Left ventricle myocardium inferior (tissue), 1 donor: ENCODE measurements at places on chromosomes 5 and 9.

- DNase-seq, result no peak
These were observed 76.2 kb upstream of the PTPN3 start for GRCh38 chr9:109574061-109574882.

- DNase-seq, result no peak
These were observed 28.7 kb upstream of the C5orf46 start for GRCh38 chr5:147935032-147935431.

- no peak for DNase-seq
These were observed 1802.5 kb downstream of the EFNA5 start for GRCh38 chr5:105868038-105868780.

DNA sequence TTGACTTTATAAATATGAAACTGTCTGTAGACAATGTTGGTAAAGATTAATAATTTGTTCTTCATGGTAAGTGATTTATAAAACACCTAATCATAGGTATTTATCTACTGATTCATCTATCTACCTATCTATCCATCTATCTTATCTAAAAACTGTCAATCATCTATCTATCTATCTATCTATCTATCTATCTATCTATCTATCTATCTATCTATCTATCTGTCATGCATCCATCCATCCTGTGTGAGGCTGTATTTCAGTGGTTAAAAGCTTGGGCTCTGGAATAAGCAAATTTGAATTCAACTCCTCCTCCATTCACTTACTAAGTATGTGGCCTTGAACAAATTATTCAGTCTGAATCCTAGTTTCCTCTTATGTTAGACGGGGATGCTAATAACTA, 161.9 kb upstream of the GNA14 start:
- DNase-seq, result no peak

DNA sequence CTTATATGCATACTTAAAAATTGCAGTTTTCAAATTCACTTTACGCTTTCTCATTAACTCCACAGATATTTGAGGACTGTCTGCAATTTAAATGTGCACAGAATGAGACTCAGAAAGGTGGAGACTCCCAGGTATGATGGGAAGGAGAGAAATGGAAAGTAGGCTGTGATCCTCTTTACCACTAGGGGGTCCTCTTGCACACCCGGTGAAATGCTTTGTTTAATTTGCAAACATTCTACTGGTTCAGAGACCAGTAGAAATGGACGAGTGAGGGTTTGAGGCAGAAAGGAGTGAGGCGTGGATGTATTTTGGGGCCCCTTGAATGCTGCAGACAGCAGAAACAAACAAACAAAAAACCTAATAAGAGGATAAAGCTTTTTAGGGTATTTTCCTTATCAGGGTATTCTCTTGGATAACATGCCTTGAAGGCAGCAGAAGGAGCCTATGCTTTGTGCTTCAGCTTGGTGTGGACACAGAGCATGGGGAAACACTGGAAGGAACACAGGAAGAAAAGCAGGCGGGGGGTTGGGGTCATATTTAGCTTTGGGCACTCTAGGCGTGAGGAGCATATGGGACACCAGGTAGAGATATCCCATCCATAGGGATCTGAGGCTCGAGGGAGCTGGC, 410.1 kb downstream of the DMRT2 start:
- DNase-seq, result no peak

- DNase-seq, result no peak
These were observed 110.5 kb upstream of the PRSS3 start for GRCh38 chr9:33684831-33685230.

GRCh38 chr5:154628685-154629084, 126.5 kb upstream of the LARP1 start:
- DNase-seq, result no peak

DNA sequence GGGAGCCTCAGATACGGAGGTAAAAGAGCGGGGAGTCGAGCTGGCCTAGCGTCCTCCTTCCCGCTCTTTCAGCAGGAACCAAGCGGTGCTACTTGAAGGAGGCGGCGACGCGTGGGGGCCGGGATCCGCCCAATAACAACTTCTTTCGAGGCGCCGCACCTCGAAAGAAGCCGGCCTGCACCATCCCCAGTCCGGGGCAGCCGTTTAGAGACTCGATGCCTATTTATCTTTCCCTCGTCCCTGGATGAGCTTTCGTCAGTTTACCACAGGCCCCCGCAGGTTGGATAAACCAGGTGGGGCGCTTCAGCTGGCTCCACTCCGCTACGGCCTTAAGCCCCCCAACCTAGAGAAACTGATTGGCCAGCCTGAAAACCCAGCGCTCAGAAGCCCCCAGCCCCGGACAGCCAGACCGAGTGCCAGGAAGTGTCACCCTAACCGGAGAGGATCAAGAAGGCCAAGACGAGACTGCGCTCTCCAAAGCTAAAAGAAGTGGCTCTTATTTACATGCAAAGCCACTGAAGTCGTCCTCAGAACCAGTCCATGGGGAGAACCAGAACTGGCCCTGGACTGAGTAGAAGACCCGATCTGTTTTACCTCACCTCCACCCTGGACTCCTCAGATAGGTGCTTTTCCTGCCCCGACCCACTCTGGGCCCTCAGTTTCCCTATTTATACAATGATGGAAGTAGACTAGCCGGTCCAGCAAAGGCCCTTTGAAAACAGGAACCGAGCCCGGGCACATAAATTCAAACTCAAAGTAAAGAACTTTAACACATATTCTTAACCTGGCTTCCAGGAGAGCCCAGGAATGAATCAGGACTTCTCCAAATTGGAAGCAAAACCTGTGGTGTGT, 1.4 kb downstream of the HAND1 start:
- no peak for DNase-seq

DNA sequence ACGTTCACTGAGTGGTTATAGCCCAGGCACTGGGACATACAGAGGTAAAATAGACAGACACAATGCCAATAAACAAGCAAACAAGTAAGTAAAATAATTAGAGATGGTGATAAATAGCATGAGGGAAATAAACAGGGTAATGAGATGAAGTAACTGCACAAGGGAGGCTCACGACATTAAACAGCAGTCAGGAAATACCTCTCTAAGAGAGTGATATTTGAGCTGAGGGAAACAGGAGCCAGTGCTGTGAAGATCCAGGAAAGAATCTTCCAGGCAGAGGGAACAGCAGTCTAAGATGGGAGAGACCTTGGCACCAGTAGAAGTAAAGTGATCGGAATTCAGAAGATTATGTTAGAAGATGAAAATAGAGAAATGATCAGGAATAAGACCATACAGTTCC, 279.4 kb downstream of the HINT1 start:
- DNase-seq, result no peak

- DNase-seq, result no peak
These were observed 354.1 kb upstream of the RFX3 start for GRCh38 chr9:3879726-3880505.

DNA sequence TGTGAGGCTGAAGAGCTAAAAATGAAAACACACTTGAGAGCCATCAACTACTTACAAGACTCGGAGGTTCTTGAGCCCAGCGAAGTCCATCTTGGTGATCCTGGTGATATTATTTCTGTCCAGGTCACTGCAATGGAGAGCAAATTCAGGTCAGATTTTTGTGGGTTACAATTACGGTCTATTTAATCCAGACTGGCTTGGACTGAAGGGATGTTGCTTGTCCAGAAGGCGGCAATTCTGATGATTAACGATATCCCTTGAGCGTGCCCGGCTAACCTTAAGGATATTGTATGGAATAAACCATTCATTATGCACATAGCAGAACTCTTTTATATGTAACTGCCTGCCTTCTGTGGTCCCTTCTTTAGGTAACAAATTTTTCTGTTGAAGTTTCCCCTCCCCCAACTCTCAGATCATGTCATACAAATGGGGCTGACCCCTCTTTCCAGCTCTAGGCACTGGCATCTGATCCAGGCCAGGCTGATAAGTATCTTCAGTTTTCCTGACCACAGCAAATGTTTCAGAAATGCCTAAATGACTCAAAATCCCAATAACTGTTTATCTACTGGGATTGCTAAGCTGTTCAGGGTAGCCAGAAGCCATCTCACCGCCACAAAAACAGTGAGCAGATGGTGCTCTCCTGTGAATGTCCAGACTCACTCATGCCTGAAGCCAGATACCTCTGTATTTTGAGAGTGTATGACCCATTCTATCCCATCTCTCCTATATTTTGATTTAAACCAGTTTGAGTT, 49.4 kb downstream of the SLIT3 start:
- no peak for DNase-seq

GRCh38 chr9:129383019-129383560, 205.0 kb upstream of the IER5L start:
- DNase-seq, result peak; percentile 53

DNA sequence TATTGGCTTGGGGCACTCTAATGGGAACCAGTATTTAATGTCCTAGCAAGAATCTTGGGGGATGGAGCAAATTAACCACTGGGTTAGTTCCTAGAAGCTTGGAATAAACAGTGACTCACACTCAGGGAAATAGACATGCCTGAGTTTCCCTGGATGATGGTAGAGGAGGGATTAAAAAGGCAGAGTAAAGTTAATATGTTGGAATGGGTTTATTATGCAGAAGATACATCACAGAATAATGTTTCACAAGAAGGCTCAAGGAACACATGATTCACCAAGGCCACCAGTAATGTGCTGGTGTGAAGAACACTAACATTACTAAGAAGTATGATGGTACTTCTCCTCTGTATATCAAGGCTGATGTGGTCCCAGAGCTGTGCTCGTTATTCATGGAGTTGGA, 752.9 kb upstream of the SEMA6A start:
- DNase-seq, result no peak

DNA sequence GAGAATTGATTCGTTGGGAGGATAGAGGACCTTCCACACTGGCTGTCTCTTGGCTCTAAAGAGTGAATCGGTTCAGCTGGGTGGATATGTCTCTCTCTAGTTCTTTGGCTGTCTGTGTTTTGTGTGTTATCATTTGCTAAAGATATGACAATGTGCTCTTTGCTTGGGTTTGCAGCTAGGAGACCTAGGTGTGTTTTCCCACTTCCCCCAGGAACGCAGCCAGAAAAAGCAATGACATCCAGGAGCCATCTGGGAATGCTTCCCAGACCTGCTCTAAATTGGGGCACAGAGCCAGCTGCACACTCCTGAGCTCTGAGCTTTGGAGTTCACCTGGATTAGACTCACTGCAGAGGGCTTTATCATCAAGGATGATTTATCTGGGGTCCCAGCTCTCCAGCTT, 12.8 kb upstream of the PDZD2 start:
- peak; percentile 56 for DNase-seq

- DNase-seq, result no peak
These were observed 22.3 kb downstream of the TTC33 start for GRCh38 chr5:40733434-40733833.

DNA sequence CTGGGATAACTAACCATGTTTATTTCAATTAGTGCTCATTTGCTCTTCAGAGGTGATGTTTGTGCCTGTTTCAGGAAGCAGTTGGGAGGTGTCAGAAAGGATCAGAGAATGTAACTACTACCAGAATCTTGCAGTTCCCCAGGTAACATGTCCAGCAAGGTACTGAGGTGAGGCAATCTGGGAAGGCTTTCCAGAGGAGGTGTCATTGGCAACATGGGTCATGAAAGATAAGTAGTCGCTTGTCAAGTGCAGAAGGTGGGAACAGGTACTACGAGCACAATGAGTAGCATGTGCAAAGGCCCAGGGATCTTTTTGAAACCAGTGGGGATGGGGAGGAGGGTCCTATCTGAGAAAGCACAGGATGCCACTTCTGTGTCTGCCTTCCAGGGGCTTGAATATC, 4.8 kb downstream of the SMIM23 start:
- DNase-seq, result no peak

DNA sequence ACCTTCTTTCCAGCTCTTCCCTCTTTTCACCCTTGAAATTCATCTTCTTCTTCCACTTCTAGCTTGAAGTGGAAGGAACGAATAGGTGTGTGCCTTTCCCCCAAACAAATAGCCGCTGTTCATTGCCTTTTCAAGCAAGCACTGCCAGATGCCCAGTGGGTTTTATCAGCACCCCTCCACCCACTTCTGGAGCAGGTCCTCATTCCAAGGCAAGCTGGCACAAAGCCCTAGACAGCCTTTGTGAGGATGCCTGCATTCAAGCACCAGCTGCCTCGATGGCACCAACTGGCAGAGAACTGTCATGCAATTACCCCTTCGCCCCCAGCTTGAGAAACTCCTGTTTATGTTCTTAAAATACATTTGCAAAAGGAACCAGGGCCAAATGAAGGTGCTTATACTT, 36.5 kb downstream of the SERINC5 start:
- no peak for DNase-seq

DNA sequence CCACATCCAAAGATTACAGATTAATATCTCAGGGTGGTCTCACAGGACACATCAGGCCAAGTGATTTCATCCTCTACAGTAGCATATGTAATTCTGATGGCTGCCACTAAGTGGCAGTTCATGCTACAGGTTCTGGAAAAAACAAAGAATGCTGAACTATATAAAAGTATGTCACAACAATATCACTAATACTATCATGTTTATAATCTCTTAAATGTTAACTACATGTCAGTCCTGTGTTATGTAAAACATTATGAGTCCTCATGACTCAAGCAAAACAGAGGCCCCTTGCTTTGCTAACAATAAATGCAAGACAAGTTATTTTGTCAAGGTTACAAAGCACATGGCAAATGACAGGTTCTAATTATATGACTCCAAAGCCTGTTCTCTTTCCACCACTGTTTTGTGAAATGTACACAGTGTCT, 233.2 kb downstream of the FBXL17 start:
- DNase-seq, result no peak

DNA sequence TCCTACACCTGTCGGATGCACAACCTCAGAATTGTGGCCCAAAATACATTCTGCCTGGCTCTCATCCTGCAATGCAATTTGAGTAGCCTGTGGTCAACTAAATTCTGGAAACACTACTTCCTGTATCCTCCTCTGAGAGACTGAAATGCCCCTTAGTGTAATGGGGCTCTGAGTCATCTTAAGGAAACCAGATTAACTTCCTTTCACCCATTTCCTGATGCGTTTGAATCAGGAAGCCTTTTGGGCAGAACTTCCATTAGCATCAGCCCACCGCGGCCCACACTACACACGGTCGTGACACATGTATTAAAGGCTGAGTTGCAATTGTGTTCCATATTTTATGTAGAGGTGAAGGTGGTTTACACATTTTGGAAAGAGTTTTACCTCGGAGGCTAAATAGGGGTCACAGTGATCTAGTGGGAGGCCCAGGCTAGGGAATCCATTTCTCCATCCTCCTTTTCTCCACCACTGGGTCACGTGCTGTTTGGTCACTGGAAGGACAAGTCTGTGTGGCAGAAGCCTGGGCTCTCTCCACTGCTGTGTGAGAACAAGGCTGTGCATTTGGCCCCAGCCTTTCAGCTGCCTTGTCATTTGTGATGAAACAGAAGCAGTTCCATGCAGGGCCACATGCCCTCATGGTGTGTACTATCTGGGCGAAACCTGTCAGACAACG, 55.9 kb downstream of the DAP start:
- DNase-seq, result no peak

- no peak for DNase-seq
These were observed 7.4 kb downstream of the DMRTA1 start for GRCh38 chr9:22454016-22454415.

DNA sequence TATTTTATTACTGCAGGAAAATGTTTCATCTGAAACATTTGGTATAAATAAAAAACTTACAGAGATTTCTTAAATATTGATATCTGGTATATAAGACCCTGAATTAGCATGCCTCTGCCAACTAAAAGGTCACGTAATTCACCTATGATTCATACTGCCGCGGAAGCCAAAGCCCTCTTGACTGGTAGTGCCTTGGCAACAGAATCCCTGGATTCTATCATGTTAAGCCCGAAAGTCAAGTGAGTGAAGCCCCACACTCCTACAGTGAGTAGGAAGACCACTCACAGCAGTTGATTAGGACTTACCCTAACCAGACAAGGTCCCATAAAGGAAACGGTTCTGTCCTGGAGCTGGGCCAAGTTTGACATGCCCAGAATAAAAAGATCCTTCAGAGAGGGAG, 175.6 kb upstream of the NREP start:
- DNase-seq, result peak; percentile 14

- no peak for DNase-seq
These were observed 418.2 kb downstream of the GABRG2 start for GRCh38 chr5:162485666-162486292.
